ENCODE measurements at places on chromosomes 5 and 9. TPM values are rescaled to one million over a fixed set of nuclear protein-coding genes. Genes with fewer than 3 reads are reported as not detected.

- no peaks in the 10 kb centered on the region for H3K36me3 ChIP-seq
- peaks cover 5% of the 10 kb centered on the region for H3K4me1 ChIP-seq
- H3K27me3 ChIP-seq: no peaks in the 10 kb centered on the region
- no peak overlapping the region for H3K4me3 ChIP-seq
- no peak overlapping the region for H3K27ac ChIP-seq
- no peak for DNase-seq
These were observed 29.6 kb upstream of the MATR3 start for GRCh38 chr5:139263946-139264345.

DNA sequence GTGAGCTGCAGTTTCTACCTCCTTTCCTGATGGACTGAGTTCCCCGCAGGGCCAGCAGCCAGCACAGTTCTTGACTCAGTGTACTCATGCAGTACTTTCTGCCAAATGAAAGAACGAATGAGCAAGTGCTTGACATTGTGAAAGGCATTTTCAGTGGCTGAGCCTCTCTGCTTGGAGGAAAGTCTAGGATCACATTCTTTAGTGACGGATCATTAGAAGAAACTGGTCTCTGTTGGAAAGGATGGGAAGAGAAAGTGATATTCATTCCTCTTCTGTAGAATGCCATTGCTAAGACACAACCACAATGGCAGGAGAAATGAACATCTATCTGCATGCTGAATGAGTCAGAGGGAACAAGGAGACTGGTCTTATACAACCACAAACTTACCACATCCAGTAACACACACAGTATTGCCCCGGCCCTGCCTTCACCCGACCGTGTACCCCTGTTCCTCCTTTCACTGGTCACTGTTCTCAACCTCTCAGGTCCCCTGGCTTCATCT is 206.9 kb downstream of the CRB2 start:
- H3K27ac ChIP-seq: no peak overlapping the region
- H3K36me3 ChIP-seq: no peaks in the 10 kb centered on the region
- H3K4me1 ChIP-seq: no peaks in the 10 kb centered on the region
- no peaks in the 10 kb centered on the region for H3K27me3 ChIP-seq
- no peak for DNase-seq
- no peak overlapping the region for H3K4me3 ChIP-seq

DNA sequence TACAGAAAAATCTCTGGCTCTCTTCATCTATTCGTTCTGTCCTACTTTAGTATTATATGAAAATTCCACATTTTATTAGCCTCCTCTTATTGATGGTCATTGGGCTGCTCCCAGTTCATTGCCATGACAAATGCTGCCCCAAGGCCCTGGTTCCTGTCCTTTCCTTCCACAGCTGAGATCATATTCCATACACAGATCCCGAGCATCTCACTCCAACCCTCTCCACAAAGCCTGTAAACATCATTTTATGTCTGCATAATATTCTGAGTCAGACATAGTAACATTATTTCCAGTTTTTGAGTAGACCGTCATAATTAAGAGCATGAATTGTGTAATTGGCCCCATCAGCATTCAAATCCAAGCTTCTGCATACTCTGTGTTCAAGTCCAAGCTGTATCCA is 86.3 kb downstream of the MVB12B start:
- H3K36me3 ChIP-seq: no peaks in the 10 kb centered on the region
- no peaks in the 10 kb centered on the region for H3K4me1 ChIP-seq
- no peak overlapping the region for H3K4me3 ChIP-seq
- no peaks in the 10 kb centered on the region for H3K27me3 ChIP-seq
- H3K27ac ChIP-seq: no peak overlapping the region

DNA sequence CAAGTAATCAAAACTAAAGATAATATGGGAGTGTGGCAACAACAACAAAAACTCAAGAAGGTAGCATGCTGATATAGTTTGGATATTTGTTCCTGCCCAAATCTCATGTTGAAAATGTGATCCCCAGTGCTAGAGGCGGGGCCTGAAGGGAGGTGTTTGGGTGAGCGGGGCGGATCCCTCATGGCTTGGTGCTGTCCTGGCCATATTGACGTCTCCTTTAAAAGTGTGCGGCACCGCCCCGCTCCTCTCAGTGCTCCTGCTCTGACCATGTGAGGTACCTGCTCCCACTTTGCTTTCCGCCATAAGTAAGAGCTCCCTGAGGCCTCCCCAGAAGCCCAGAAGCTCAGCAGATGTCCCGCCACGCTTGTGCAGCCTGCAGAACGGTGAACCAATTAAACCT is 25.6 kb downstream of the MED27 start:
- peaks cover 6% of the 10 kb centered on the region for H3K36me3 ChIP-seq
- no peaks in the 10 kb centered on the region for H3K27me3 ChIP-seq
- H3K4me3 ChIP-seq: no peak overlapping the region
- H3K4me1 ChIP-seq: no peaks in the 10 kb centered on the region

GRCh38 chr9:121860744-121861143 is 209.3 kb downstream of the DAB2IP start:
- no peaks in the 10 kb centered on the region for H3K27me3 ChIP-seq
- no peak overlapping the region for H3K4me3 ChIP-seq
- H3K4me1 ChIP-seq: peaks cover 8% of the 10 kb centered on the region
- DNase-seq: no peak

DNA sequence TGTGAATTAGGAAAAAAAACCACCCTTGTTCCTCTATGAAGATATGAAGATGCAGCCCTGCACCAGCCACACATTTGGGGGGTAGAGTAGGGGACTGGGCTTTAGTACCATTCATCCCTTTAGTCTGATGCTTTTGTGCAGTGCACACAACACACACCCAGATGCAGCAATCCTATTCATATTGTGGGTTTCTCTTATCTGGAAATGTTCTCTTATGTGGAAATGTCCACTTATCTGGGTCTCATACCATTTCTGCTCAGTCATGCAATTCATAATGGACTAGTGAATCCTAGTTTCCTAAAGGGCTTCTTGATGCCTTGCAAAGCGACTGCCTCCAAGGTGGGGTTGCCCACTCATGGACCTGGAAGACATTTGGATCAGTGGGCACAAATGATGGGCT is 47.8 kb downstream of the C9orf152 start:
- no peak overlapping the region for H3K4me3 ChIP-seq
- no peak overlapping the region for H3K27ac ChIP-seq
- no peak for DNase-seq

GRCh38 chr5:1480217-1480616 is 35.0 kb upstream of the SLC6A3 start:
- no peaks in the 10 kb centered on the region for H3K27me3 ChIP-seq
- no peak overlapping the region for H3K4me3 ChIP-seq
- H3K27ac ChIP-seq: no peak overlapping the region
- DNase-seq: no peak
- peaks cover 16% of the 10 kb centered on the region for H3K36me3 ChIP-seq

GRCh38 chr9:124040935-124041816 is 29.6 kb downstream of the LHX2 start:
- H3K4me1 ChIP-seq: peaks cover 5% of the 10 kb centered on the region
- H3K27ac ChIP-seq: no peak overlapping the region
- peak overlapping the region; percentile 22 for H3K4me3 ChIP-seq
- no peaks in the 10 kb centered on the region for H3K27me3 ChIP-seq

GRCh38 chr9:2465921-2466460 is 155.6 kb upstream of the VLDLR start:
- peak; percentile 49 for DNase-seq
- peaks cover 5% of the 10 kb centered on the region for H3K36me3 ChIP-seq
- no peak overlapping the region for H3K4me3 ChIP-seq
- no peaks in the 10 kb centered on the region for H3K27me3 ChIP-seq
- H3K4me1 ChIP-seq: peaks cover 53% of the 10 kb centered on the region

DNA sequence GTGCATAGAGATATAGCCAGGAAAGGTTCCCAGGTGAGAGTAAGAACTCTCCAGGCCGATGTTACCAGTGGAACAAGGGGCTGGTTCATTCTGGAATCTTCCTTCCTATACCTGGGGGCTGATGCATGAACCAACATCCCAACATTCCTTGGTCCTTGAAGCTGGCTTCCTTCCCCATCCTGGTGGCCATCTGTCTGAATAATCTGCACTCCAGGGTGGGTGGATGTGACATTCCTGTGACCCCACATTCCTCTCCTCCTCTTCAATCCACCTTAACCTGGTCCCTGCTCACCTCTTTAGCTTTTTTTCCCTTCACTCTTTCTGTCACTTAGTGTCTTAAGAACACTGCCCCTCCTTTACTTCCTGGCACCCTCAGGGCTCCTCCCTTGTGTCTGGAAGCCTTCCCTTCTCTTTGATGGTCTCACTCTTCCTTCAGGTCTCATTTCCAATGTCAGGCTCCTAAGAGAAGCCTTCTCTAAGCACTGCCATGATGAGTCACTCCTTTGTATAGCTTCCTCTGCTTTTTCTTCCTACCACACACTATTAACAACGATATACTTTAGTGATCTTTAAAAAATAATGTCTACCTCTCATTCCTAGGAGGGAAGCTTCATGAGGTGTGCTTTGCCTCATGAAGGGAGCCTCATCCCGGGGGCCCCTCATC is 80.3 kb downstream of the BOD1 start:
- H3K4me3 ChIP-seq: no peak overlapping the region
- H3K36me3 ChIP-seq: no peaks in the 10 kb centered on the region
- no peak overlapping the region for H3K27ac ChIP-seq

Gene PCA3
- total RNA-seq: 0.19 TPM

Gene SLC34A1
- not detected for total RNA-seq

Gene DCTN3
- total RNA-seq: 98.9 TPM
